ENCODE measurements at places on chromosomes 7 and 10.

GRCh38 chr7:28754447-28754846 is 203.7 kb downstream of the TRIL start:
- no peak for DNase-seq

DNA sequence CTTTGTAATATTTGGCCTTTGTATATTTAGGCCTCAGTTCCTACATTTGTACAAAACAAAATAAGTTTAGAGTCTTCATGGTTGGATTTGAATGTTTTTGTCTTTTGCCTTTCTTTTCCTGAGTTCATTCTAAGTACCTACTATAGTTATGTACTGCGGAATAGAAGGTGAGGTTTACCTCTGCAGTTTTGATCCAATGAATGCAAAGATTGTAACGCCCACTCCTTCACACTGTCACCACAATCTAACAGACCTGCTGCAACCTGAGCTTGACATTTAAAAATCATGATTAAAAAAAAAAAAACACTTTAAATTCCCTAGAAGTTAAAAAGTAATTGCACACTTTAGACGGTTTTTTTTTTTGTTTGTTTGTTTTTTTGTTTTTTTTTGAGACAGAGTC is 145.0 kb downstream of the CALCR start:
- no peak for DNase-seq

- DNase-seq = peak; percentile 27
Measured at GRCh38 chr7:158613481-158613880, 25.9 kb upstream of the PTPRN2 start.

- no peak for DNase-seq
Measured at GRCh38 chr10:94344522-94345122, 18.1 kb downstream of the NOC3L start.

- DNase-seq = no peak
Measured at GRCh38 chr7:54749200-54749599, 9.8 kb downstream of the SEC61G start.

- no peak for DNase-seq
Measured at GRCh38 chr7:158997110-158997453, 140.7 kb downstream of the DYNC2I1 start.

GRCh38 chr10:82544377-82544776 is 669.4 kb downstream of the NRG3 start:
- DNase-seq = no peak

DNA sequence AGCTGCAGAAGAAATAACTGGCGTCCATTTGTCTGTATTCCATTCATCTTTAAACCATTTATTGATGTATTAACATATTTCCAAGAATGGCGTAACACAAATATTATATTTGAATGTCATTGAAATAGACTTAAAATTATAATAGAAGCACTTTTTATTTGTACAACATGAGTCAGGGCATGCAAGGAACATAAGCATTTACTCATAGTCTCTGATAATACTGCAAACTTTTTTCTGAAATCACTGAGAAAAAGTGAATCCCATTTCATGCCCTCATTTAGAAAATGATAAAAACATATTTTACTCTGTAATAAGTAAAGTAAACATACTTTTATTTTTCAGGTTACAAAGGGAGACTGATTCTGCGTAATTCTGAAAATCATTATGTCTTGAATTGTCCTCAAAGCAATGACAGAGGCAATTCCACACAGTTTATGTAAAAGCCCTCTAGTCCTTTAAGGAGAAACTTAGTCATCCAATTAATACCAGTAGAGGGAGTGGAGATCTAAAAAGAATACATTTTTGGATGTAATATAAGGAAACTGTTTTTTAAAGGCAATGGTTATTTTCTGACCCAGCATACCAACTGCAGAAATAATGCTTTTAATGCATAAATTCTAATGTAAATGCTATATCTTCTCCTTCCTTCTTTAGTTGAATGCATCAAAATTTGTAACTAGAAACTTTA is 58.1 kb downstream of the AGMO start:
- DNase-seq = no peak

DNA sequence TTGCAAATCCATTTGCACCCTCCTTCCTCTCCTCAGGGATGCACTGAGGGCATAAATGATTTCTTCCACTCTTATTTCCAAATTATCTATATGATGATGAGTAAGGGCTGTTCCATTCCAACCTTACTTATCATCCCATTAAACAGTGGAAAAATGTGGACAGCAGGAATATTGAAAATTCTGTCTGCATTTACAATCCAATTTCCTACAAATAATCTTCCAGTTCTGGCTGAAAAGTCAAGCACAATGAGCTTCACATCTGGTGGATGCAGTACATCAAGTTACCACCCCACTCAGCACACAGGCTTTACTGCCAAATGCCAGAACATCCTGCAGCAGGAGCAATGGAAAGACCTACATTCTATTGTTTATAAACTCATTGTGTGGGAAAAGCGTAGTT is 345.0 kb upstream of the STEAP1 start:
- DNase-seq = no peak

DNA sequence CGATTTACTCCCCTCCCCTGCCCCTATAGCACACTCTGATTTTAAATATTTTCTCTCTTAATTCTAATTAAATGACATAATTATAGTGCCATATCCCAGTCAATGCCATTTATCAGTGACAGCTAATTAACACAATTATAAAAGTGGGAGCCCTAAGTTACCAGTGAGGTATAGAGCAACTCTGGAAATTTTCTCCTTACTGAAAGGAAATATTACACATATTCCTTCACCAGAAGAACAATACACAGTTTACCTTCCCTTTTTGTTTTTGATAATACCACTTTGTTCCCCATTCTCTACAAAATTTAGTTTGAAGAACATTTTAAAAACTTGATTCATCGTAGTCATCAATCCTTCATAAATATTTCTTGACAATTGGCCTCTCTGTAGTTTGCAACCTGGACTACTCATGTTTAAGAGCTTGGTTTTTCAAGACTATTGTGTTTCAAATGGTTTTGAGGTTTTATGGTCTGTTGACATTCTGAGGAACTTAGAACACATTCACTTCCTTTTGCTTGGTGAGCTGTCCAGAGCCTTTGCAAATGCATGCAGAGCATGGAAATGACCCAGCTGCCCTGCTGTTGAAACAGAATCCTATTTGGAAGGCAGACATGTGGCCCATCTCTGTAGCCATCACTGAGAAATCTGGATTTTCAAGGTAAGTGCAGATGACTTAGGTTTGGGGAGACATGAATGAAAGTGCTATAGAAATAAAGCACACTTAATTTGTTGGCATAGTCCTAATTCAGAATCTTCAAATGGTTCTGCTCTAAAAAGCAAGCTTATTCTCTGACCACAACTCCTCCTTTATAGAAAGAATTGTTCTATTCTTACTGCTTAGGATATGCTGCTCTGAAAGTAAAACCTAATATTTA is at the start of gene GPR141:
Gene GPR141 (plus strand): TSS at position 521 of the 875 bp plus-strand sequence. CDS start 56,628 bp downstream, outside the sequence.
- no peak for DNase-seq

DNA sequence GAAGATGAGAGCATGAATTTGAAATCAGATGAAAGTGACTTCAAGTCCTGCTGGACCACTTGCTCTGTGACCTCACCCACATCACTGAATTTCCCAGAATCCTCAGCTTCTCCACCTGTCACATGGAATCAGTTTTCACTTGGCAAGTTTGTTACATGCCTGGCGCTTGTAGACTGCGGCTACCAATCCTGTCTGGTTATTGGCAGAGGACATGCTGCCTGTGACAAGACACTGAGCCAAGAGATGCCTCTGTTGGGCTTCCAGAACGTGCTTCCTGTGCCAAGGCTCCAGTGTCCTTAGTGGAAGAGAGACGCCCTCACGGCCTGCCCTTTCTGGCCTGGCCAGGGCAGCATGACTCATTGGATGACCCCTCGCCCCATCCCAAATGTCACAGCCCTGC is 4.4 kb upstream of the MYL10 start:
- DNase-seq = no peak

DNA sequence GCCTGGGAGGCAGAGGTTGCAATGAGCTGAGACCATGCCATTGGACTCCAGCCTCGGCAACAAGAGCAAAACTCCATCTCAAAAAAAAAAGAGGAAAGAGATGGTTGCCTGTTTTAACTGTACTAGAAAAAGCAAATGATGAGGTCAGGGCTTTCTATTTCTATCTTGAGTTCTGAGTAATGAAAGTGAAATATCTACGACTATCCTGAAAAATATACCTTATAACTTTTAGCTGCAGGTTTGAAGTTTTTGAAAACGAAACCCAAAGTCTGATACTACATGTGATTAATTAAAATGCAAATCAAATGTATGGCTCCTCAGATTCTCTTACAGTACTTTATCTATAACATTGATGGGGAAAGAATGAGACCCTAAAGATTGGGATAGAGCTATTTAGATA is 636.2 kb upstream of the LRRN3 start:
- no peak for DNase-seq

- no peak for DNase-seq
Measured at GRCh38 chr10:129919358-129919757, 44.7 kb downstream of the EBF3 start.

DNA sequence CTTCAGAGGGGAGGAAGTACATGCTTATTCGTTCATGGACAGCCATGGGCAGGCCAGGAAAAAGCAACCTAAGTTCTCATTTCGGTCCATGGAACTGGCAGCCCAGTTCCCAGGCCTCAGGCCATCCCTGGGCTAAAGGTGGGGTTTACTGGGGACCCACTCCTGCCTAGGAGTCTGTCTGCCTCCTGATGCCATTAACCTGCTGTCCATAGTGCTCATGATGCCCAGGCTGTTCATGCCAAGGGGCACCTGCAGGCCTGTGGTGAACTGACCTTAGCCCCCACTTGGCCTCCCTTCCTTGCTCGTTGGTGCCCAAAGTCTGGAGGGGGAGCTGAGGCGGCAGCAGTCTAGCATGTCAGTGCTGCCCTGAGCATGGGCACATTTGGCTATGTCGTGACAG is 450.2 kb upstream of the MBL2 start:
- DNase-seq = no peak

DNA sequence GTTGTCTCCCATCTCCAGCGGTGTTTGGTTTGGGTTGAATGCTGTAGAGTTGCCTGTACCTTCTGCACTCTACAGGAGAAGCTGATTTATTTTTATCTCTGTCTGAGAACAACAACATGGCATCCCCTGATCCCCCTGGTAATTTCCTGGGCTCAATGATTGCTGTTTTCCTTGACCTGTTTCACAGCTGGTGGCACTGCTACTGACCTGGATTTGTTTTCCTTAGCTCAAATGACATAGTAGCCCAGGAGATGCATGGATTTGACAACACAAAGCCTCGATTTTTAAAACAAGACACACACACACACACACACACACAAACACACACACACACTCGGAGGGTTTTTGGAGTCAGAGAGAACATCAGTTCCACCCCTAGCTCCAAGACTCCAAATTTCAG is 301.6 kb downstream of the NRG3 start:
- DNase-seq = no peak

DNA sequence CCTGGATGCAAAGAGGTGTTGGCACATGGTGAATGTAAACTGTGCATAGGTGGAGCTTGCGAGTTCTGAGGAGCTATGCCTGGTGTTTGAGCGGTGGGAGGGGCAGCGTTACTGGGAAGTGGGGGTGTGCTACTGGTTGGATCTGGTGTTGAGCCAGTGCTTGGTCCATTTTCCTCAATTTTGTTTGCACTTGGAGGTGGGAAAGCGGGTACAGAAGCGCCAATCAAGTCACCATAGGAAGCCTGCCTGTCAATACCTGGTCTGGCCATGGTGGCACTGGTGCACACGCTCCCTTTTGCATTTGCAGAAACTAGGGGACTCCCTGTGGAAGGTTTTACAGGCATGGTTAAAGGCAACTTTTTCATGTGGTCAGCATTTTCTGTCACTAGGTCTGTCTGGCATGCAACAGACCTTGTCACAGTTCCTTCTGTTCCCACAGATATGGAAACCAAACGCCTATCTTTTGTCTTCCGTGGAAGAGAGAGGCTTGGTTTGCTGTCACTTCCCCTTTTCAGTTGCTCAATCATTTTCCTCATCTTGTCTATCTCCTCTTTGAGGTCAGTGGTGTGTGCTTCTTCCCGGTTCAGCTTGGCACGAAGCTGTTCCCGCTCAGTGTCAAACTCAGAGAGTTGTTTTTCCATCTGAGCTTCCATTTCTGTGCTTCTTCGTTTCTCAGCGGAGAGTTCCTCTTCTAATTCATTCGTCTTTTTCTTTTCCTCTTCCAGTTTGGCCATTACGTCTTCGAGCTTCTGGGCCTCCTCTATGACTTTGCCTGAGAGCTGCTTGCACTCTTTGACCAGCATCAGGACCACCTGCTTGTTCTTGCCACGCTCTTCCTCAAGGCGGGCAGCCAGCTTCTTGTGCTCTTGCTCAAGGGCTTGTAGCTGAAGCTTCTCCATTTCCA is 81.1 kb downstream of the CTTNBP2 start:
- no peak for DNase-seq

- DNase-seq = no peak
Measured at GRCh38 chr7:114802632-114803031, 119.3 kb upstream of the MDFIC start.

DNA sequence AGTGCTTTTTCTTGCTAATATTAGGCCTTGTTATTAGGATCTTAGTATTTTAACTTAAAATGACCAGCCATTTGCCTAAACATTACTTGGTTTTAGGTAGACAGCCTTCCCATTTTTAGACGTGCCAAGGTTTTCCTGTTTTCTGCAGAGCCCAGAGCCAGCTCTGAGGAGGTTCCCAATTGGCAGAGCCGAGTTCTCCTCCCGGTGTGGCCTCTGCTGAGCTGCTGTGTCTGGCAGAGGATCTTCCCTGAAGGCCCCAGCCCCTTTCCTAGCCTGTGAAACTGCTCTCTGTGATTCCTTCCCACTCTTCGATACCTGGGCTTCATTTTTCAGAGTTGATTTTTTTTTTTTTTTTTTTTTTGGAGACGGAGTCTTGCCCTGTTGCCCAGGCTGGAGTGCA is 91.4 kb downstream of the EEPD1 start:
- DNase-seq = no peak

DNA sequence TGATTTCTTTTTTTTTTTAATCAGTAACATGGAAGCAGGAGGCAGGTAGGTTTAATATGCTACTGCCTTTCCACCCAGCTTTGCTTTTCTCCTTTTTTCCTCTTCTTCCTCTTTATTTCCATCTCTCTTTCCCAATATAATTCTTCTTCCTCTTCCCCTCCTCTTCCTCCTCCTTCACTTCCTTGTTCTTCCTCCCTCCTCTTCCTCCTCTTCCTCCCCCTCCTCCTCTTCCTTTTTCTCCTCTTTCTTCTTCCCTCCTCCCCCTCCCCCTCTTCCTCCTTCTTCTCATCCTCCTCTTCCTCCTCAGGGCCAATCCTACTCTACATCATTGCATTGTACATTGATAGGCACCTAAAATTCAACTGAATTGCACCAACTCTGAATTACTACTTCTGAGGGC is 11.4 kb downstream of the ZNF503 start:
- no peak for DNase-seq
